ENCODE measurements at places on chromosomes 11 and 22. TPM values are rescaled to one million over a fixed set of nuclear protein-coding genes. Genes with fewer than 3 reads are reported as not detected.

DNA sequence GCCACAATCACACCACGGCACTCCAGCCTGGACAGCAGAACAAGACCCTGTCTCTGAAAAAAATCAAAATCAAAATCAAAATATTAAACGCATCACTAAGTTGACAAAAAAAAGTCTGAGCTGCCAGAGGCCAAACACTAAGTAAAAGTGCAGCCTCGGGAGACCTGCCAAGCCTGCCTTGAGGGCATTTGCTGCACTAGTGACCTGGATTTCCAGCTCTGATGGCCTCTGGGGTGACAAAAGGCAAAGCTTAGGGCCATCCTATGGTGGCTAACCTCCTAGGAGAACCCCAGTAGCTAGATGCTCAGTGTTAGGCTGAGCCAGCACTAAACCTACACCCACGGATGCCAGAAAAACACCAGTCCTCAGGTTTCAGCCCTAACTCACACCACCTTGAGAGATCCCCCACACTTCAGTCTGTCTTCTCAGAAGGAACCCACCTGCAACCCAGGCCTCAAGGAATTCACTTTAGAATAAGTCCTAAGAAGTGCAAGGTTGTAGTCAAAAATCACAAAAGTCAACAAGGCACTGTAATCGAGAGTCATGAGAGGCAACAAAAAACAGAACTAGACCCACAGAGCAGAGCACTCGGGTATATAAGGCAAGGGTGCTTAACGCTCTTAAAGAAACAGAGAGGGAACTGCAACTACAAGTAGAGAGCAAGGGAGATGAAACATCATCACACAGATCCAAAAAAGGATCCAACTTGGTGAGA, 28.6 kb downstream of the GNB1L start:
- DNase-seq: peak; percentile 73

The ROBO4 gene
- total RNA-seq: 6.3 TPM

- no peak for DNase-seq
These were observed 39.1 kb upstream of the SHISAL1 start for GRCh38 chr22:44351685-44352377.

- DNase-seq: no peak
These were observed 1.2 kb upstream of the TMEM45B start for GRCh38 chr11:129814244-129815014.

The TRIM66 gene
- total RNA-seq: 13.3 TPM

DNA sequence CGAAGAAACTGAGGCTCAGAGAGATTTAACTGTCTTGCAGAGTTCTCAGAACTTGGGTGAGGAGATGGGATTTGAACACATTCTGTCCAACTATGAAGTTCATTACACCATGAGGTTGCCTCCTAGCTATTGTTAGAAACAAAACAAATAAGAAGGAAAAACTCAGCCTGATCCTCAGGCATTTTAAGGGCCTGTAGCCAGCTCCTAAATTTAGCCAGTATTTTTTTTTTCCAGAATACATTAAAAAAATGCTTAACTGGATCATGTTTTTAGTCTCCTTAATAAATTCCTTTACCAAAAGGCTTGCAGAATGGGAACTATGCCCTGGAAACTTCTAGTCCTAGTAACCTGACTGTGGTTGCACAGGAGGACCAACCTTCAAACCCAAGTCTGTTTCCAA, 212.0 kb downstream of the CSNK2A3 start:
- no peak for DNase-seq

The HEPHL1 gene
- not detected for total RNA-seq

- no peak for DNase-seq
These were observed 32.3 kb downstream of the MTMR2 start for GRCh38 chr11:95891423-95892170.

The CD248 gene
- 0.91 TPM for total RNA-seq

The FAM76B gene
- 20.8 TPM for total RNA-seq

DNA sequence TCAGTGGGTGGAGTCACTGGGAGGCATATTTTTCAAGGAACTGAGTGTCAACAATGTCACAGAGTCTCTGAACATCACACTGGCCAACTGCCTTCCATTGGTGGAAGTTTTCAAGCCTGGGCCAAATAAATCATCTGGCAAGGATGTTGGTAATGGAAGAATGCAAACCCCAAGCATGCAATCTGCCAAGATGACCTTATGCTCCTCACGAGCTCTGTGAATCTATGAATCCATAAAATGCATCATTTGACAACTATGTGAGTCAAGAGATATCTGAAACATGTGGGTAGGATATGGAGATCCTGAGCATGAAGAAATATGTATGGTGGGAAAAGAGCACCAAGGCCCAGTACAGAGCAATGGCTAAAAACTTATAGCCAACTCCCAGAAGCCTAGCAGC, 122.2 kb downstream of the PLEKHA7 start:
- no peak for DNase-seq

The C11orf91 gene
- total RNA-seq: not detected

The MFNG gene
- total RNA-seq: 8.0 TPM

GRCh38 chr22:43273902-43274484, 69.2 kb downstream of the SCUBE1 start:
- peak; percentile 60 for DNase-seq

DNA sequence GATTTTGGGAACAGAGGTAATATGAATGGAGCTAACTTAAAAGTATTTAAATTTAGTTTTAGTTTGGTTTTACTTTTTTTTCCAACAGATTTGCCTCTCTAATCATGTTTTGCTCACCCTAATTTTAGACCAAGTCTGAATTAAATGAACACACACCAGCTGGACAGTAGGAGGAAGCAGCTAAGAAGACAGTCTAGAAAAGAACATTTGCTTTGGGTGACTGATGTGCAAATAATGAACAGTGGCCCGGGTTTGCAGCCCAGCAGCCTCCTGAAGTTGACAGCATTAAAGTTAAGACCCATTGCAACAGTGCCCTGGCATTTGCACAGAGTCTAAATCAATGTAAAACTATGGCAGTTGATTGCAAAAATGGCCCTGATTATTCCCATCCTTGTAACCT, 66.4 kb upstream of the SORL1 start:
- no peak for DNase-seq

GRCh38 chr11:97537407-97538150, 1147.8 kb downstream of the JRKL start:
- DNase-seq: no peak

DNA sequence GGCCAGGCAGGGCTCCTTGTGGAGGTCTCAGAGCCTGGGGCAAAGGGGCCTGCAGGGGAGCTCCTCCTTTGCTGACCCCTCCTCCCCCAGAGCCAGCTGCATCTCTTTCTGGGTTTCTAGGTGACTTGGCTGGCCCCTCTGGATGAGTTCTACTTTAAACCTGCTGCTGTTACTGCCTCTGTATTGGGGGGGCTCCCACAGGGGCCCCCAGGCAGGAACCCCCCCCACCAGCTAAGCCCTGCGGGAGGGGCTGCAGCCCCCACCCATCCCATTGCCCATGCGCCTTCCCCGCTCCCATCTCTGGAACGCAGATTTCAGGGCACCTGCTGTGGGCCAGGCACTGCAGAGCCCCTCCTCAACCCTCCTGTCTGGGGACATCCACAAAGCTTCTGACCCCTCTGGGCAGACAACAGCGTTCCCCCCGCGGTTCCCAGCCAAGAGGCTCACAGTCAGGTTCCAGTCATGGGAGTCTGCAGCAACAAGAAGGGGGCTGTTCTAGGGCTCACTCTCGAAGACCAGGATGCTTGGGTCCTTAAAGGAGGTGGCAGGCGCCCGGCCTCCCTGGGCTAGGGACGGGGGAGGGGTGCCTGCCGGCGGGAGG, 815 bp upstream of the PLCB3 start:
- no peak for DNase-seq

- DNase-seq: no peak
These were observed 70.9 kb downstream of the SCUBE1 start for GRCh38 chr22:43272301-43272700.

The BIK gene
- total RNA-seq: 0.25 TPM

DNA sequence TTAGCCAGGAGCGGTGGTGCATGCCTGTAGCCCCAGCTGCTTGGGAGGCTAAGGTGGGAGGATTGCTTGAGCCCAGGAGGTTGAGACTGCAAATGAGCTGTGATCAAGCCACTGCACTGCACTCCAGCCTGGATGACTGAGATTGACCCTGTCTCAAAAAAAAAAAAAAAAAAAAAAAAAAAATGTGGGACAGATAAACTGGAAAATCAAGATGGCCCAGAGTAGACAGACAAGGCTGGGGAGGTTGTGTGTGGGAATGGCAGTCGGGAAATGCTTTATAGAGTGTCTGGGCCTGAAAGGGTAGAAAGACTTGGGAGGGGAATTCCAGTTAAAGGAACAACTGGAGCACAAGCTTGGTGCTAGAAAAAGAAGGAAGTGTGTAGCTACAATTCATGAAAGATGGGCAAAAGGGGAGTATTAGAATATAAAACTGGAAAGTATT, 18.2 kb upstream of the WDR74 start:
- DNase-seq: no peak

DNA sequence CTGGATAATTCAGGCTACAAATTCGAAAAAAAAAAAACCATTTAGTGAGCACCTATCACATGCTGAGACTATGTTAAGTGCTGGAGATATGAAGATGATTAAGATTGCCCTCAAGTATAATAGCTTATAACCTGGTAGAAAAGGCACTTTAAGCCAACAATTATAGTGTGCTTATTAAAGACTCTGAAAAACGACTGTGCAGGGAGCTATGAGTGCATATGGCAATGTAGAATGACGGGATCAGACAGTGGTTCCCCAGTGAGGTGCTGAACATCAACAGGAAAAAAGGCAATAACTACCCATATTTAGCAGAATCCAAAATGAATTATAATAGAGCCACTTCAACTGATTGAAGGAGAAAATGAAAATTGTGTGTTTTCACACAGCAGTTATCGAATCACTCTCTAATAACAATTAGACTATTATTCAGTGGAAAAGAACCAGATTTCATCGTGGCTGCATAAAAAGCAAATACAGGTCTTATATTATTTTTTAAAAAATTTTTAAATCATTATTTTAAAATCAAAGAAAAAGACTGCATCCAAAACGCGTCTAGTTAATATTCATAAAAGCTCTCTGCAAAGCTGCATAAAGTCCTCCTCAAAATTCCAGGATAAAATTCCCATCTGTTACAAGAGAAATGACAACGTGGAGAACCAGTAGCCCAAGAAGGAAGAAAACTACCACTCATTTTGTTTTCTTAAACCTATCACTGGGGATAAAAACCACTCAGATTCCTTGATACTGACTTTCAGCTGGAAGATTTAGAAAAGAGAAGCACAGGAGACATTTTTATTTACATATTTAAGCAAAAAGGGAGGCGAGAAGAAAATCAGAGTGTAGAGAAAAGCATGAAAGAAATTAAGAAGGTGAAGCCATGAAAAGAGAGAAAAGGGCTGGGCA, 1.1 kb downstream of the MTMR2 start:
- no peak for DNase-seq

DNA sequence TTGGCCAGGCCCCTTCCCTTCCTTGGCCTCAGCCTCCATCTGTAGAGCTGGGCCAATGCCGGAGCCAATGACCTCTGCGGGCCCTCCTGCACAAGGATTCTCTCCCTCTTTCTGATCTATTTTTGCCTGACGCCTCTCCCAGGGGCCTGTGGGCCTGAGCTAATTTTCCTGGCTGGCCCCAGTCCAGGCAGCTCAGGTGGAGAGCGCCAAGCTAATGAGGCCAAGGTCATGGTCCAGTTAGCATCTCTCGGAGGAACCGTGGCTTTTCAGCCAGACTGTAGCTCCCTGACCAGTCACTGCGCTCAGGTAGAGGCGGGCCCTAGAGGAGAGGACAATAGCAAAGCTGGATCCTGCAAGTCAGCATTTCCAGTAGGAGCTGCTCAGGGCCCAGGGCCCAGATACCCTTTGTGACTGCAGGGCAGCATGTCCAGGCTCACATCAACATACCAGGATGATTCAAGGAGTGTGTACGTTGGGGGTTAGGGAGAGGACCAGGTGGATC, 43.5 kb downstream of the APOL3 start:
- DNase-seq: no peak

DNA sequence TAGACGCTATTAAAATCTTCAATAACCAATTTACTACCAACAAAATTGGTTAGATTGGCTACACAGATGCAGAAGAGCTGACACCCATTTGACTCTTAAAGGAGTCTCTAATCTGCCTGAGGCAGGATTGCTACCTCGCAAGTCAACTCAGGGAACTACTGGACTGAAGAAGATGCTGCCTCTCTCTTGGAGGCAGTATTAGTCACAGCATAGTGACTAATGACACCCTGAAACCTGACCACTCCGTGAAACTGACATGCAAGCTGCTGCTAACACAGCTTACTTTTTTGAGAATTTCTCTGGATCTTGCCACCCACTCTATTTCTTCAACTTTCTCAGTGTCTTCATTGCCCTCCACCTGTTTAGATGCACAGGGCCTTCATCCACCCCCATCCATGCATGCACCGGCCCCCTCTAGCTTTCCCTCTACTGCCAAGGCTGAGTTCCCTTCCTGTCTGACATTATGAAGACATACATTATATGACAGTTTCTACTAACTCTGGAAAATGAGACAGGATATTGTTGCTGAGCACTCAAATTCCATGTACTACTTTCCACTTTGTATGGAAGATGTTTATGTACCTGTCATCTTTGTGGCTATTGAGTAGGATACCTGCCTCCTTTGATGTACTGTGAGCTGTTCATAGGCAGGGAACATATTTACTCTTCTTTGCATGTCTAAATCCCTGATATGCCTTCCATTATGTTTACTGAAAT, 183.2 kb downstream of the MSANTD4 start:
- DNase-seq: no peak

- DNase-seq: no peak
These were observed 32.1 kb upstream of the CLPB start for GRCh38 chr11:72466410-72466809.

The MS4A4E gene
- 2.3 TPM for total RNA-seq

The CALCA gene
- total RNA-seq: 0.73 TPM

DNA sequence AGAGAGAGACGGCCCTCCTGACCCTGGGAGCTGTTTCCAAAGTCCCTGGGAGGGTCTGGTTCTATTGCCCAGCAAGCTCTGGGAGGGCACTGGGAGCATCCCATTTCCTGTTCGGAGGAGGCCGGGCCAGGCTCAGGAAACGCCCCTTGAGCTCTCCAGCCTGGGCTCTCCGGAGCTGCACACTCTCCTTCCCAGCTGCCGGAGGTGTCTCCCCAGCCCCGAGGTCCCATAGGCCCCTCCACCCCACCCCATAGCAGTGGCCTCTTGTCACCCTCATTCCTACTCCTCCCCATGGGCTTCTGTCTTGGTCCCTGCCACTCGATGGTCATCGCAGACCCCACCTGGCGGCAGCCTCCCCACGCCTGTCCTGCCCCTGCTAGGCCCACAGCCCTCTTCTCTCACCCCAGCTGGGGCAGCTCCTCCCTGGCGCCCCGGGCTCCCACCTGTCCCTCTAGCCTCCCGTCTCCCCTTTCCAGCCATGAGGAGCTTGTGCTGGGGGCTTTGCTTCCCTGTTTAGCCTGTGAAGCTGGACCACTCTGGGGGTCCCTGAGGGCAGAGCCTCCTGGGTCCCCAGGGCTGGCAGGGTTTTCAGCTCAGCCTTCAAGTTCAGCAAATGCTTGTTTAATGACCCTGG, 2.8 kb downstream of the TSPAN32 start:
- peak; percentile 46 for DNase-seq

- no peak for DNase-seq
These were observed 23.6 kb downstream of the TXN2 start for GRCh38 chr22:36457688-36458450.

- DNase-seq: no peak
These were observed 4.3 kb upstream of the TSKU start for GRCh38 chr11:76778874-76779273.

The DDIAS gene
- total RNA-seq: 0.75 TPM

All from left lobe of liver (tissue), 2 donors.